ENCODE measurements at places on chromosomes 7 and 10.

GRCh38 chr7:51639661-51640334 is 323.2 kb upstream of the COBL start:
- DNase-seq = no peak

GRCh38 chr10:106795619-106796018 is 368.9 kb downstream of the SORCS1 start:
- no peak for DNase-seq

DNA sequence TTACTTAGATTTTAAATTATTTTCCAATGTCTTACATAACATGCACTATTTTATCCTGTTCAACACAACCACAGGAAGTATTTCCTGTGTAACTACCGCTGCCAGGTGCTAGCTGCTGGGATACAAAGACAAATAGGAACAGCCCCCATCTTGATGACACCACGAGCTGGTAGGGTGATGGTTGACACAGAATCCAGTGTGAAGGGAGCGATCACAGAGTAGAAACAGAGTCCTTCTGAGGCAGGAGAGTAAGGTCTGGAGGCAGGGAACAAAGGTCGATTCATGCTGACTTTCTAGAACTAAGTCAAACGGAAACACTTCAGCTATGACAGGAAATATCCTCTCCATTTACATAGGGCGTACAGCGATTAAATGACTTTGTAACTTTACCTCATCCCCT is 232.3 kb downstream of the ADAM12 start:
- no peak for DNase-seq

DNA sequence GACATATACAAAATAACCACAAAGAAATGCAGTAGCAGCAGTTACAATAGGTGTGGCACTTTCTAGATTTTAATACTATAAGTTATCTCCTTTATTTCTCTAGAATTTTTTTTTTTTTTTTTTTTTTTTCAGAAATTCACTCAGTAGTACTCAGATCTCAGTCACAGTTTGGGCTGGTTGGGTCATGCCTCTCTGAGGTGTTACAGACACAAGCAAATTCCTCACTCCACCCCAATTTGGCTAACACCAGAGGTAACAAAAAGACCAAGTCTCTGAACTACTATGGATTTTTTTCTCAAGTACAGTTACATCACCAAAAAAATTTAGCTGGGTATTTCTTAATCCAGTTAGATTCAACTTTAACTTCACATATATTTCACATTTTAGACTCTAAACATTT is 985.1 kb upstream of the LRRN3 start:
- DNase-seq = no peak

DNA sequence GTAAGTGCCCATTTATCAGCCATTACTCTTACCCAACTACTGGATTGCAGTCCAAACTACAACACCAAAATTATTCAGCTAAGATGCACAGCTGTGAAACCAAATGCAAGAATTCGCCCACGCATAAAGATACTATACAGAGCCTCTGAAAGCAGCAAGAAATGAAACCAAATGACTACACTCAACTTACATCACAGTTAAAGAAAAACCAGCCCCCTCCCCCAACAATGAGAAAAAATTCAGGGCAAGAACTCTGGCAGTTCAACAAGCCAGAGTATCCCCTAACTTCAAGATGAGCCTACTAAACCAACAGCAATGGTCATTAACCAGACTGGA is 209.1 kb upstream of the VWC2 start:
- no peak for DNase-seq

DNA sequence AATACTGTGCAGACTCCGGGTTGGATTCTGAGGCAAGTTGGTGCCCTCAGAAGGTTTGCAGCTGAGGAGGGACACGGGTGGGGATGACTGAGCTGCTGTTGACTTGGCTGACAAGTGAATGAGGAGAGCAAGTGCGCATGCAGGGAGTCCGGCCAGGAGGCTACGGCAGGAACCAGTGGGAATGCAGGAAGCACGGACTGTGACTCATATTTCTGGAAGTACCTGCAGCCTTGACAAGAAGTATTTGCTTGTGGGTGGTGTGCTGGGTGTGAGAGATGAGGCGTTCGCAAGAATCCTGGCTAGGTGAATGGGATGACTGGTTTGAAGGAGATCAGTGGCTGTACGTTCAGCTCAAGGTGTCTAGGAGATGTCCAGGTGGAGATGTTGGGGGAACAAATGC is 30.8 kb upstream of the FXYD4 start:
- DNase-seq = no peak

GRCh38 chr7:81013083-81013817 is 94.4 kb upstream of the SEMA3C start:
- no peak for DNase-seq

GRCh38 chr7:26197153-26198115 is 3.1 kb downstream of the HNRNPA2B1 start:
- DNase-seq = no peak

- no peak for DNase-seq
These were observed 77.8 kb downstream of the CUBN start for GRCh38 chr10:17051851-17052250.

DNA sequence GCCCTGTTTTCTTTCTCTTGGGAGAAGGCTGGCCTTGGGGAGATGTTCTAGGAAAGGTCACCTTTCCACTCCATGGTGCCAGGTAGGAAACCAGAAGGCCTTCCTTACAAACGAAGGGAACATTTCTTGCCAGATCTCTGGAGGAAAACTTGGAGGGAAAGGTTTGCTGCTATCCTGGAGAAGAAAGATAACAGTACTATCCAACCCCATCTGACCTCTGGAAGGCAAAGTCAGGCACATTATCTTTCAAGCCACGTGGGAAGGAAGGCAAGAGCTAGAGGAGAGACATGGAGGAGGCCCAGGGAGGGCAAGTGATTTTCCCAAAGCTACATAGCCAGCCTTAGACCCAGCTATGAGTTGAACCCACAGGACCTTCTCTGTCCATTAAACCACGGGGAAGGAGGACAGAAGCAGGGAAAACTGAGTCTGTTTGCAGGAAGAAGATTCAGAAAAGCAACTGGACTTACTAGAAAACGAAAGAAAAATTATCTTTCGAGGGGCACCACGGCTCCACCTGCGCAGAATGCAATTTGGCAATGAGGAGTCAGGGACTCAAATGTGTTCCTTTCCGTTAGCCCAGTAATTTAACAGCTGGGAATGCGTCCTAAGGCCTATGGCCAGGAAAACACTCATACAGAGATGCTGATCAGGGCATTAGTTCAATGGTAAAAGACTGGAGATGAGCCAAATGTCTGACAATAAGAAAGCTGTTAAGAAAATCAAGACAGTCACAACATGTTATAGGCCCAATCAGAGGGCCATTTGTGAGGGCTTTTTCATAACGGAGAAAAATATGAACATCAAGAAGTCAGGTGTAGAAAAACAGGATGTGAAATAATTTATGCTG is 32.0 kb upstream of the PSAP start:
- DNase-seq = no peak

- no peak for DNase-seq
These were observed 23.5 kb upstream of the FAM180A start for GRCh38 chr7:135771961-135772638.

DNA sequence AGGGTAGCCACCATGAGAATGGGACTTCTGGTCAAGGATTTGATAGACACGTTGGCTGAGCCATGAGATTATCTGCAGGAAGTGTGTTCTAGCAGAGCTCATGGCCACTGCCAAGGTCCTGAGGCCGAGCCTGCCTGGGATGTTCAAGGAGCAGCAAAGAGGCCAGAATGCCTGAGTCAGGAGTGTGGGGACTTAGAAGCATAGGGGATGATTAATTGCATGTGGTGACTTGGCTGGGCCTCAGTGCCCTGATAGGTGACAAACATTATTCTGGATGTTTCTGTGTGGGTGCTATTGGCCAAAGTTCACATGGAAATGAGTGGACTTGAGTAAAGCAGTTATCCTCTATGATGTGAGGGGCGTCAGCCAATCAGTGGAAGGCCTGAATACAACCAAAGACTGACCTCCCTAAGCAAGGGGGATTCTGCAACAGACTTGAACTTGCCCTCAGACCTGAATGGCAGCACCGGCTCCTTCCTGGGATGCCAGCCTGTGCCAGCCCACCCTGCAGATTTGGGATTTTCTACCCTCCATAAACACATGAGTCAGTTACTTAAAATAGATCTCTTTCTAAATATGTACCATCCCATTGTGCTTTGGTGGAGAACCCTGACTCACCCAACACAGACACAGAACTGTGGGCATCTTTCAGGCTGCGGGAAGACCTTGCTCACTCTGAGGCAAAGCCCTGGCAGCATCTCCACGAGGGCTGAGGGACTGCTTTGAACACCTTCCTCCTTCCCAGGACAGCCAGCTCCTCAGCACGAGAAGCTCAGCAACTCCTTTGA is 363.9 kb upstream of the MGMT start:
- no peak for DNase-seq

DNA sequence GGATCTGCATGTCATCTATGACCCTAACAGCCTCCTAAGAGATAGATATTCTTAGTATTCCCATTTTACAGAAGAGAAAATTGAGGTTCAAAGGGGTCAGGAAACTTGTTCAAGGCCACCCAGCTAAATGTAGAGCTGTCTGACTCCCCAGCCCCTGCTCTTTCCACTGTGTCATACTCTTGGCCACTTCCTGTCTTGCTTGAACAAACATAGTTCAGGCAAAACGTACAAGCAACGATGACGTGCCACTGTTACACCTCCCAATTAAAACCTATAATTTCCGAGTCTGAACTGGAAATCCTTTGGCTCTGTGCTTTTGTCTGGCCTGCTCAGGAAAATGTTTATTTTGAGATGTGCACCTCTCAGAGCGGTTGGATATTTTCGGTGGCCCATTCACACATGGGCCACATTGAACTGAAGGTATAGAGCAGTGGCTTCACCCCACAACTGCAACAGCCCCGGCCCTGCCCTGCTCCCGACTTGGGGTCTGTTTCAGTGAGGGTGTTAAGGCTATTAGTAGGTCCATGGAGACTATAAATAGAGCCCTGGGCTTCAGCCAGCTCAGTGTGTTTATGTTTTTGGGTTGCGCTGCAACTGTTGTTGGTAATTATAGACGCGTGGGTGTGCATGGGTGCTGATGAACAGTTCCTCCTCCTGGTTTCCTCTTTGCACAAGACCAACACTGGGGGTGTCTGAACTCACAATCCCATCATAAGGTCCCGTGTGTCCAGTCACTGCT is 172.3 kb upstream of the ADO start:
- DNase-seq = no peak

- no peak for DNase-seq
These were observed 27.8 kb upstream of the INHBA start for GRCh38 chr7:41730668-41731067.

GRCh38 chr7:47367369-47367768 is 214.5 kb downstream of the TNS3 start:
- no peak for DNase-seq

DNA sequence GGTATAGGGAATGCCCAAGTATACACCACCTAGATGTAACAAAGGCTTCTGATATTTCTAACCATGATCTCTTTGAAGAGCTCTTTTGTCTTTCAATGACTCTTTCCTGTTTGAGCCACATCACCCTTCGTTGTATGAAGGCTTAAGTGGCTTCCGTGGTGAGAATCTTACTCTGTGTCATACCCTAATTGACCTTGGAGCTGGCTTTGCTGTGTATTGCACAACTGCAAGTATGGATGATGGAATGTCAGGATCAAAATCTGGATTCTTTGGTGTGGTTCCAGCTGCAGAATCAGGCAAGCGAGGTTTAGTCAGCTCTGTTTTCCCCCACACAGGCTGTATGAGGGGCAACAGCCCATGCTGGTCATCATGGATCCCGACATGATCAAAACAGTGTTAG is 16.0 kb downstream of the CYP3A43 start:
- DNase-seq = no peak

DNA sequence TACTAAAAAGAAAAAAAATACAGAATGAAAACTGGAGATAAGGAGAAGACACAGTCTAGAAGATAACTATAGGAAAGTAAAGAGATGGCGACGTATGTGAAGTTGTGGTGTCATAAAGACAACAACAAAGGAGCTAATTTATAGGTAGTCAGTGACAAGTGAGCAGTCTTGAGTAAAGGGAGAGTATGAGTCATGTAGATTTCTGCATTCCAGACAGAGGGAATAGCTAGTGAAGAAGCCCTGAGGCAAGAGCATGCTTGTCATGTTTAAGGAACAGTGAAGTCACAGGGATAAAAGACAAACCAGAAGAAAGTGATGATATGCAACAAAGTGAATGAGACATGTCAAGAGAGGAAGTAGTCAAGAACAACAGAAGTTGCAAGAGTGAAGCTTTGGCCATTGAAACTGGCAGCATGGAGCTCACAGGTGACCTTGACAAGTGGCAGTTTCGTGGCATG is 2.3 kb upstream of the MIOS start:
- DNase-seq = no peak

GRCh38 chr7:44750921-44751571 is 2.4 kb downstream of the ZMIZ2 start:
- DNase-seq = no peak

DNA sequence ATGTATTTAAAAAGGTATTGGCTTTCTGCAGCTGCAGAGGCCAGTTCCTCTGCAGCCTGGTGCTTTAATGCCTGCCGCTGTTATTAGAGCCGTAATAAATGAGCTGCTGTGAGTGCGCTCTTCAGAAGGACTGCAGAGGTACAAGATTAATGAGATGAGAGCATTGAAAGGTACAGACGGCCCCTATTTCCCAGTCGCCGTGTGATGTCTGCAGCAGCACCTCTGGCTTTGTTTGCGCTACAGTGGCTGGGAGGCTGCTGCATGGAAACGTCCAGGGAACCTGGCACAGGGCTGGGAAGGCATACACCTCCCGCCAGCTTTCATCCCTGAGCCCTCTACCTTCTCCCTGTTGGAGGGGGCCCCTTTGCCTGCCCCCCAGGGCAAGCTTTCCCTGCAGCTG is 383.8 kb upstream of the ZMIZ1 start:
- no peak for DNase-seq

Measured in GDM1 (cell line).